HT1080 (cell line): ENCODE measurements at places on chromosomes 1 and 21.

GRCh38 chr1:74432325-74432724 is 80.1 kb downstream of the LRRC53 start:
- no peak for DNase-seq

DNA sequence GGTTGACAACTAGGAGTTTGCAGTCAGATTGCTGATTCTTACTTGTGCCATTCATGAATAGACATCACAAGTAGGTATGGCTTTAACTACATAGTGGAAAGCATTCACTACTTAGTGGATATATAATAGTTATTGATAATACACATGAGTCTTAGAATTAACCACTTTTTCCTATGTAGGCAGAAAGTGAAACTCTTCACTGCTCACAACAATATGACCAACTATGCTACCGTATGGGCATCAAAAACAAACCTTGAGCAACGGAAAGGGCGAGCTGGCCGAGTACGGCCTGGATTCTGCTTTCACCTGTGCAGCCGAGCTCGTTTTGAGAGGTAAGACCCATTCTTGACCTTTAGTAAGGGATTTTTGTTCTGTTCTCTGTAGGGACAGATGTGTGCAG is 38.7 kb downstream of the DHX9 start:
- DNase-seq = no peak

DNA sequence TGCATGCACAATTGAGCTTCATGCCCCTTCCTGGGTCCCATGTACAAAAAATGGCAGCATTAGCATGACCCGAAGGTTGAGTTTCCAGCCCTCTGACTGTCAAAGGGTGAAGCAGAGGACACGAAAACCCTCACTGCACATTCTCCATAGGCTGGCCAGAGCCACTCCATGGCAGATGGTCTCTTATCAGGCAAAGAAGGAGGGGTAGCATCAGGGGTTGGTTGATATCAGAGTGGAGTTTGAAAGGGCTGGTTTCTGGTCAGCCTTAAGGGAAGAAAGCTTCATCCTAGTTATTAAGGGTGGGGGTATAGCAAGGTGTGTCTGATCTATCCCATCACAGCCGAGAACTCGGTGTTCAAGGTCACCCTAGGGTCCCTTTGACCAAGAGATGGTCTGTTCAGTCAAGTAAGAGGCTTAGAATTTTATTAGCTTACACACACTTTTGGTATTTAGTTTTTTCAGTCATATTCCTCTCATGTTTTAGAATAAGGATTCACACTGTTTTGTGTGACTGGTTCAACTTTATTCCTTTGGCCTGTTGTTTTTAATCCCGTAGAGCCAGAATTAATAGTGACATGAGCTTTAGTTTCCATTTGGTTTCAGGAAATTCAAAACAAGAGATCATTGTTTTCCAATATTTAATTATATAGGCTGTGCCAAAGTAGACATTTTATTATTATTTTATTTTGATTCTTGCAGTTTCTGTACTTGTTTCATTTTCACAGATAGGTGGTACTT is 199.9 kb upstream of the FMN2 start:
- DNase-seq = no peak

DNA sequence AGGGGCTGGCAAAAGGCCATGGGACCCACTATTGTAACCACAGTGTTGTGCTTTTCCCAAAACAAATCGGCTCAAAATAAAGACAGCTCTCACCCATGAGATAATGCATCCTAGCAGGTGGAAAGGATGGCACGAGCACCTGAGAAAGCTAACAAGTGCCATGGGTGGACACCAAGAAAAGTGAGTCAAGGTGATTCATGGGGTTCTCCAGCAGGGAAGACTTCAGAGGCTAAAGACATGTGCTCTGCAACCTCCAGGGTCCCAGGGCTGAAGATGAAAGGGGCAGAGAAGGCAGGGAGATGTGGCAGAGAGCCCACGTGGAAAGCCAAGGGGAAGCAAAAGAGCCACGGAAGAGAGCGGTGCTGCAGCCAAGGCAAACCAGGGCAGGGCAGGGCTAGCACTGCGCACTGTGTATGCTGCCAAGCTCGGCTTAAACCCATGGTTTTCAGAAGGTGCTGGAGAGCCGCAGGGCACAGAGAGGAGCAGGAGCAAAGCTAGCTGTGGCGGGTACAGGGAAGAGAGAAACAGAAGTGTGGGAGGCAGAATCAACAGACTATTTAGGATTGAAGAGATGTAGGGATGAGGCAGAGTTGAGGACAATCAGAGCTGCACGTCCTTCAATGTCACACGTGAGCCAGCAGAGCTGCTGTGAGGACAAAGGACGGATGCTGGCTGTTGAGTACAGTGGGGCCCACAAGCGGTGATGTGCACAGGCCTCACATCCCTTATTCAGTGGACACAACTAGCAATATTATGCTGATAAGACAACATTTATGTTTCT is 41.8 kb upstream of the C1orf198 start:
- no peak for DNase-seq

DNA sequence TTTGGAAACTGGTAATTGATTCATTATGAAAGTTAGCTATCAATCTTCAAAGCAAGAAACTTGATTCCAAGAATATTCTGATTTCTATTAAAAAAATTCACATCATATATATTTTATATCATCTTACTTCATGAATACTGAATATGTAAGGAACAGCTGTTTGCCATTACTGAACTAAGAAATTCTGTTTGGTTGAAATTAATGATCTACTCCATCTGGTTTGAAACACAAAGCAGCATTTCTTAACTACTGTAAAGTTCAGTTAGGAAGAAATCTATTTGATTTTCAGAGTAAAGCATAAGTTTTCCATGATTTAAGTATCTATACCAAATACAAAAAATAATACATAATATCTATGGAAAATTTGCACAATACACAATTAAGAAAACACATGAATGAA is 66.0 kb upstream of the SCYL3 start:
- DNase-seq = no peak
